Esophagus squamous epithelium (tissue), 5 donors: ENCODE measurements at places on chromosomes 1 and 21.

DNA sequence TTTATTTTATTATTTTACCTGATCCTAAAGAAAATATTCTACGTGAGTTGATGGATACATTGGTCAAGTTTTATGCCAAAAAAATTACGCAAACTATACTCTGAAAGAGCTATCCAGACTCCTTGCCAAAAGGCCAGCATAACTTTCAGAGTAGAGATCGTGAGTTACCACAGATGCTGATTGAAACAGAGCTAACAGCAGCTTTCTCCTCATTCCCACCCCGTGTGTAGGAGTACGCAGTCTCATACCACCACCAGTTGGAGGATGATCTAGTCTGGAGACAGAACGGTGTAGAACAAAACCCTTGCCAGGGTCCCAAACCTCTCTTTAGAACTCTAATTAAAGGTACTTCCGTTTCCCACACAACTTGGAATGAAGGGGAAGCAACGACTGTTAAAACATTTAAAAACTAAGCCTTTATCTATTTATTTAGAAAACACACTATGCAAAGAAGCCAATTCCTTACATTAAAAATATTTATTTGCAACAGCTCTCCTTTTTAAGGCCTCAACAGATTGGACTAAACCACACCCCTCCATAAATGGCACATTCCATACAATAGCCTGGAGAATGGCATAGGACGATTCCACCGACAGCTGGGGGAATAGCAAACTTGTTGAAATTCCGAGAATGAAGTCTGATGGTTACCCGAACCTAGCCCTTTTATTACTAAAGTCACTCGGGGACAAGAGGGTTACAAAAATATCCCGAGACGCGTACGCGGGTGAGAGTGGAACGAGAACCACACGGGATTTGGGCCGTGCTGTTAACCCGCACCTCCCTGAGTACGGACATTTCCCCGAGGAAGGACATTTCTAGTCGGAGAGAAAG lies 1.4 kb downstream of the NUCKS1 start:
- peak overlapping the region; percentile 84 for H3K4me3 ChIP-seq
- no peaks in the 10 kb centered on the region for H3K27me3 ChIP-seq
- peak overlapping the region; percentile 100 for H3K27ac ChIP-seq
- H3K4me1 ChIP-seq: peaks cover 14% of the 10 kb centered on the region
- no peaks in the 10 kb centered on the region for H3K36me3 ChIP-seq

GRCh38 chr1:247681288-247681897 lies 1.9 kb upstream of the OR13G1 start:
- DNase-seq: no peak
- H3K27ac ChIP-seq: no peak overlapping the region
- no peak overlapping the region for H3K4me3 ChIP-seq
- H3K4me1 ChIP-seq: no peaks in the 10 kb centered on the region
- no peaks in the 10 kb centered on the region for H3K36me3 ChIP-seq
- H3K27me3 ChIP-seq: no peaks in the 10 kb centered on the region

GRCh38 chr1:66269222-66269621 lies 264.7 kb upstream of the SGIP1 start:
- H3K27ac ChIP-seq: peak overlapping the region; percentile 81
- peaks cover 20% of the 10 kb centered on the region for H3K4me1 ChIP-seq
- no peaks in the 10 kb centered on the region for H3K27me3 ChIP-seq
- no peak for DNase-seq
- H3K4me3 ChIP-seq: no peak overlapping the region

GRCh38 chr21:42575111-42575510 lies 61.5 kb downstream of the SLC37A1 start:
- H3K36me3 ChIP-seq: peaks cover 14% of the 10 kb centered on the region
- no peak overlapping the region for H3K27ac ChIP-seq
- no peaks in the 10 kb centered on the region for H3K27me3 ChIP-seq
- H3K4me3 ChIP-seq: no peak overlapping the region
- no peaks in the 10 kb centered on the region for H3K4me1 ChIP-seq

DNA sequence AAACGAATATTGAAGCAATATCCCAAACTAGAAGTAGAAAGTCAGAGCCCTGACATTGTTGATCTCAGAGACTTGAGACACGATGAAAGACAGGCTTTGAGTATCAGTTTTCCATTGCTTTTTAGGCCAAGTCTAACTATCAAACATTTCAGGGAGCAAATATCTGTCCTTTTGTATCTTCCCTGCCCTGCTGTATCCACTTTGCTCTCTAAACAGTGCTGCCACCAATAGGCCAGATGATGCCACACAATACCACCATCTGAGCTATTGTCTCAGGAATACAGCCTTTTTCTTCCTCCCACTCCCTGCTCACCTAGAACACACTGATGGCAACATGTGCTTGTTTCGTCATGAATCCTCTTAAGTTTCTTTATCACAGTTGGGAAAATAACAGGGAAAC lies 62.6 kb upstream of the SPAG17 start:
- H3K27me3 ChIP-seq: no peaks in the 10 kb centered on the region
- no peaks in the 10 kb centered on the region for H3K36me3 ChIP-seq
- DNase-seq: no peak
- no peak overlapping the region for H3K4me3 ChIP-seq
- no peak overlapping the region for H3K27ac ChIP-seq

DNA sequence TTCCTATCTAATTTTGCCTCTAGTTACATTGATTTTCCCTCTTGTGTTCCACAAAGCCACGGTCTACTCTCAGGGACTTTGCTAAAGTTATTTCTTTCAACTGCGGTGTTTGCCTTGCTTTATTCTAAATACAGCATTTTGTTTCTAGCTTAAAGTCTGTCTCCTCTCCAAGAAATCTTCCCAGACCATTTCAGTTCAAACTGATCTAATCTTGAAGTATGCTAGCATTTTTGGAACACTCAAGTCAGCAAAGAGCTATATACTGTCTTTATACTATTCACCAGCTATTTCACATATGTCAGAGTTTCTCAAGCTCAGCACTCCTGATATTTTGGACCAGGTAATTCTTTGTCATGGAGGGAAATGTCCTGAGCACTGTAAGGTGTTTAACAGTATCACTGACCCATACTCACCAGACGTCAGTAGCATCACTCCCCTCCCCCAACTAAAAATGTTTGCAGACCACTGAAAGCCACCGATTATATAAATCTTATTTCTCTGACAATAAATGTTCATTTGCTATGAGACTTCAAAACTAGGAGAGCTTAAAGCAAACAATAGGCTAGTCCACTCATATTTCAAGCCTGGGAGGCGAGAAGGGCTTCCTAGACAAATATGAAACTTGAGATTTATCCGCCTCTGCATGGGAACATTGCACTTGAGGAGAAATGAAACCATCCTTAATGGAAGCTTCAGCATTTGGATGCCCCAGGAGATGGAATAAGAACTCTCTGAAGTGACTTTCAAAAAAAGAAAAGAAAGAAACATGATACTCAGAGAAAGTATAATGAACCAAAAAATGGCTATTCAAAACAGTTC lies 81.1 kb downstream of the KIAA0319L start:
- H3K4me1 ChIP-seq: no peaks in the 10 kb centered on the region
- H3K27ac ChIP-seq: no peak overlapping the region
- no peak overlapping the region for H3K4me3 ChIP-seq

GRCh38 chr1:171566467-171566866 lies 55.6 kb upstream of the MYOCOS start:
- no peak overlapping the region for H3K27ac ChIP-seq
- no peaks in the 10 kb centered on the region for H3K27me3 ChIP-seq
- no peak for DNase-seq
- H3K36me3 ChIP-seq: no peaks in the 10 kb centered on the region
- no peaks in the 10 kb centered on the region for H3K4me1 ChIP-seq

DNA sequence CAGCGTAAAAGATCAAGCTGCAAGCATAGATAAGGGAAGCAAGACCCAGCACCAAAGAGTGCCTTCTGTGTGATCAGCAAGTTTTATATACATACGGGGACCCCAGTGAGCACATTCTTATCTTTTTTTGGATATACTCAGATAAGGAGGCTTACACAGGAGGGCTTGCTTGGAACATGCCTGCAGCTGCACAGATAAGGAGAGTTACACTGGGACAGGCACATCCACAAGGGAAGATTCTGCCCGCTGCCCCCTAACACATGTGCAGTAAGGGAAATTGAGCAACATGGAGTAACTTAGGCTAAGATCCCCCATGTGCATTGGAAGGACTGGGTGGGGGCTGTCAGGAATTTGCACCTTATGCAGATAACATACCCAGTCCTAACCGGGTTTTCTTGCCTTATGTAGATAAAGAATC lies 1334.8 kb downstream of the MRPL39 start:
- no peaks in the 10 kb centered on the region for H3K36me3 ChIP-seq
- H3K27ac ChIP-seq: no peak overlapping the region
- no peak overlapping the region for H3K4me3 ChIP-seq
- no peak for DNase-seq
- H3K27me3 ChIP-seq: no peaks in the 10 kb centered on the region

GRCh38 chr1:199243423-199244061 lies 604.7 kb downstream of the PTPRC start:
- no peaks in the 10 kb centered on the region for H3K36me3 ChIP-seq
- DNase-seq: no peak
- H3K4me3 ChIP-seq: no peak overlapping the region
- no peaks in the 10 kb centered on the region for H3K4me1 ChIP-seq
- H3K27me3 ChIP-seq: no peaks in the 10 kb centered on the region

DNA sequence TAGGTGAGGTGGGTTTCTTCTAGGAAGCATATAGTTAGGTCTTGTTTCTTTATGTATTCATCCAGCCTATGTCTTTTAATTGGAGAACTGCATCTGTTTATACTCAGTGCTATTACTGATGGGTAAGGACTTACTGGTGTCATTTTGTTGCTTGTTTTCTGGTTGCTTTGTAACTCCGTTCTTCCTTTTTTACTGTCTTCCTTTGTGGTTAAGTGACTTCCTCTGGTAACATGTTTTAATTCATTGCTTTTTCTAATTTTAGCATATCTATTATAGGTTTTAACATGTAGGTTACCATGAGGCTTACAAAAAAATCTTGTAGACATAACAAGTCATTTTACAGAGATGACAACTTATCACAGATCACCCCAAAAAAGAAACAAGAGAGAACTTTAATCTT lies 160.8 kb downstream of the VAV3 start:
- H3K27ac ChIP-seq: no peak overlapping the region
- H3K4me3 ChIP-seq: no peak overlapping the region
- no peaks in the 10 kb centered on the region for H3K4me1 ChIP-seq
- no peaks in the 10 kb centered on the region for H3K36me3 ChIP-seq

DNA sequence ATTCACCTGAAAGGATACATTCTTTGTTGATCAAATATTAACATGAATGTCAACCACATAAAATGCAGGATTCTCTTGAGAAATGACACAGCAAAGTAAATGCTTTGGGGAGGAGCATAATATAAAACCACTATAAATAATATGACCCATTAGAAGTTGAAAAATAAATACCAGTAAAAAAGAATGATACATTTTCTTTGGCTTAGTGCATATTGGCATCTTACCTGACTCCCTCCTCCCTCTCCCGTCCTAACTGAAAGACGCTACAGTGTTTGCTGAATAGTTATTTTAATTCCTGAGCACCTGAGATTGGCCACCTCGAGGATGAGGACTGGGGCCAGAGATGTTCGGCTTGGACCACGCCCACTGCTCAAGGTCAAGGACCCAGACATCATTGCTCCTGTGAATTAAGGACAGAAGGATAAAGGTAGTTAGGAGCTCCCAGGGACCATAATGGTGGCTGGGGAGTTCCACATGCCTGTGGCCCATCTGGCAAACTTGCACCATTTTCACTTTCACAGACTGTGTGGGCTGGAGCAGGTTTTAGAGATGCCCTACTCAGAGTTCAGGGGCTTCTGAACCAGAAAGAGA lies 16.4 kb upstream of the CPLANE2 start:
- DNase-seq: no peak
- H3K27me3 ChIP-seq: no peaks in the 10 kb centered on the region
- H3K36me3 ChIP-seq: peaks cover 9% of the 10 kb centered on the region
- H3K27ac ChIP-seq: peak overlapping the region; percentile 22
- peaks cover 57% of the 10 kb centered on the region for H3K4me1 ChIP-seq

DNA sequence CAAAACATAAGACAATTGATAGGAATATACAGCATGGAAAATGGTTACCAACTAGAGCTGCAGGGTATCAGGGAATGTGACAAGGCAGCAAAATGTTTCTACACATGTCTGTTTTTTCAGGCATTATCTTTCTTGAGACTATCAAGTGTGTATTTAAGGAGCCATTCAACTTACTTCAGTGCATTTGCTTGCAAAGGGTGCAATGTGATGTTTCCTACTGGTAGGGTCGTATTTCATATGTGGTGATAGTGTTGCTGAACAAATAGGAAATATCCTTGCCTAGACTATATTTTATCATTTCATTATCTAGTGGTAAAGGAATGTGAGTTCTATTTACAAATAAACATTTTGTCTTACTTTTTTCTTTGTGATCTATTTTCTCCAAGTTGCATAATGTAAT lies 42.4 kb downstream of the PTPRC start:
- H3K27ac ChIP-seq: no peak overlapping the region
- H3K4me1 ChIP-seq: no peaks in the 10 kb centered on the region
- DNase-seq: no peak
